ENCODE measurements at places on chromosomes 7 and 10. TPM values are rescaled to one million over a fixed set of nuclear protein-coding genes. Genes with fewer than 3 reads are reported as not detected.
A peak's percentile ranks its signal among the peaks of the same experiment; 100 is the strongest.

DNA sequence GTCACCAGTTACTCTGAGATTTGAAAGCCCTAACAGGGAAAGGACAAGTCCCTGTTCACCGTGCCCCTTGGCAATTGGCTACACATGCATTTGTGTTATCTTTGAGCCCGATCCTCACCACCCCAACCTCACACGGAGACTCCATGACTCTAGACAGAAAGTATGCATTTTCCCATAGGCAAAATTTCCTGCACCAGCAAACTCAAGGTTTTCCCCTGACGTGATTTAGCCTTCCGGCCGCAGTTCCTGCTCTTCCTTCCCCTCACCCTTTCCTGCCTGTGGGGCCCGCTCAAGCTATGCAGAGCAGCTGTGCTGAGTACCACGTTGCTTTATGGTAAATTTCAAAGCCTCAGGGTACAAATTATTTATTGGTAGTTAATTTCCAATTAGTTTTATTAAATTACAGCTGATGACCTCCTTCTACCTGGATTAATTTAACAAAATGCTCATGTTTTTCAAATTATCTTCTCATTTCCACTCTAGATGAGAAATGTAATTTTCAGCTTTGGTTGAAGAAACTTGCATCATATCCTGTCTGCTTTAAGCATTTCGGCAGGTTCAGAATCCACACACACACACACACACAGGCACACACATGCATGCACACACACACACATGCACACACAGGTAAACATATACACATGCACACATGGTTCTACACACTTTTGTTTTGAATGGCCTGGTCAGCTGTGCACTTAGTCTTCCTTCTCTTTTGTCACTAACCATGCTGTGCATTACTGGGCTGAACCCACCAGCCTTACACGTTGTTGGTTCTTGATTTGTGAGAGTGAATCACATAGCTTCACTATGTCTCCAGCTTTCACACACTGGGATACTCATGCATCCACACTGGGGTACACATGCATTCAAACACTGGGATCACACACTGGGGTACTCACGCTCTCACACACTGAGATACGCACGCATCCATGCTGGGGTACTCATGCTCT lies 283.1 kb upstream of the PITRM1 start:
- DNase-seq: no peak

GRCh38 chr7:105894131-105894530 lies 17.7 kb upstream of the ATXN7L1 start:
- DNase-seq: no peak

DNA sequence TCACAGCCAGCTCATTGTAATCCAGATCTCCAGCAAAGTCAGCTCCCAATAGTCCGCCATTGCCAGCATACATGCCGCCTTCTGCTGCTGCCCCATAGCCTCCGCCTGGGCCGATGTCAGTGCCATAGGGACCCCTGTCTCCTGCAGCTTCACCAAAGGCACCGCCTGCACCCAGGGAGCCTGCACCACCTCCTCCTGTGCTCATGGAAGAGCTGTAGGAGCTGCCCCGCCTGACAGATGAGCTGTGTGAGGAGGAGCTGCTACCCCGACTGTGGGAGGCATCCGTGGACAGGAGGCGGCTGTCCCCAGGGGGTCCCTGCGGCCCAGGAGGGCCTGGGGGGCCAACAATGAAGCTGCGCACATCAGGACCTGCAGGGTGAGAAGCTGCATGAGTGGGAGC lies 51.7 kb downstream of the COL17A1 start:
- no peak for DNase-seq

DNA sequence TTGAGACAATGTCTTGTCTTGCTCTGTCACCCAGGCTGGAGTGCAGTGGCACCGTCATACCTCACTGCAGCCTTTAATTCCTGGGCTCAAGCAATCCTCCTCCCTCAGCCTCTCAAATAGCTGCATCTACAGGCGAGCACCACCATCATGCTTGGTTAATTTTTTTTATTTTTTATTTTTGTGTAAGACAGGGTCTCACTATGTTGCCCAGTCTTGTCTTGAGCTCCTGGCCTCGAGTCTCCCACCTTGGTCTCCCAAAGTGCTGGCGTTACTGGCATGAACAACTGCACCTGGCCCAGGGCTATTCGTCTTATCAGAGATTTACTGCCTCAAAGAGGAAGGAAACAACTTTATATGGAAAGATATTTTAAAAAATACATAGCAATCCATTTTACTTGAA lies 102.8 kb upstream of the NUPR2 start:
- no peak for DNase-seq

GRCh38 chr7:107045980-107046379 lies 1.5 kb downstream of the PRKAR2B start:
- peak; percentile 10 for DNase-seq

SFTPD gene
- 1.5 TPM for total RNA-seq

GRCh38 chr7:77538281-77539212 lies 1.5 kb downstream of the PTPN12 start:
- DNase-seq: peak; percentile 39

All from cerebellum (tissue), 4 donors.